ENCODE measurements at places on chromosomes 5 and 9.

DNA sequence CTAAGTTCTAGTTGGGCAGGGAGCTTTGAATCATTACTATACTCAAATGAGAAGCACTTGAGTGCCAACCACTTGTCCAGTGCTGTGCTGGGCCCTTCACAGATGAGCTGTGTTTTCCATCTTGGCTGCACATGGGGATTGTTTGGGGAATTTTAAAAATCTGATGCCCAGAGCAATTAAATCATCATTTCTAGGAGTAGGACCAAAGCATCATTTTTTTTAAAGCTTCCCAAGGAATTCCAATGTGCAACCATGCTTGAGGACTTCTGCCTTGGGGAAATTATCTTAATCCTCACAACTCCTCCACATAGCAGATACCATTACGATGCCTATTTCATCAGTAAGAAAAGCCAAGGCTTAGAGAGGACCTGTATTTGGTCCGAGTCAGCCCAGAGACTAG lies 131.4 kb downstream of the TMEM174 start:
- DNase-seq, result no peak

- no peak for DNase-seq
Observed at GRCh38 chr5:69331528-69332445, 814 bp downstream of the CCDC125 start.

DNA sequence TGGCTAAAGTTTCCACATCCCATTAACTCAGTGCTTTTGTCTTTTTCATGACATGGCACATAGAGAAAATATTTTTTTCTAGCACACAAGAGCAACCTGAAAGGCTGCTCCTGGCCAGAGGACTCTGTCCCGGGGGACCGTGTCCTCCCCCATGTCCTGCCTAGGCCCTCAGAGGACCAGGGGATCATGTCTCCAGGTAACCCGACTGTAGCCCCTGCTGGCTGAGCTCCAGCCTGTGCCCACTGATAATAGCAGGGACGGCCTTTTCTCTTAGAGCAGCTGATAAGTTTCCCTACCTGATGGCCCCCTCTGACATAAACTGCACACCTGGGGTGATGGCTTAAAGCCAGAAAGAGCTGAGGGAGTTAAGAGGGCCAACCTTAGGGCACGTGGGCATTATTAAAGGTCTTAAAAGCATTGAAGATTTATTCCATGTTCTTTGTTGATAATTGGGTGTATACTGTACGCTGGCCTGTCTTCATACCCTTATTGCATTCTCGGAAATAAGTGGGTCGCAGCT lies 5.9 kb downstream of the HDHD3 start:
- DNase-seq, result no peak

DNA sequence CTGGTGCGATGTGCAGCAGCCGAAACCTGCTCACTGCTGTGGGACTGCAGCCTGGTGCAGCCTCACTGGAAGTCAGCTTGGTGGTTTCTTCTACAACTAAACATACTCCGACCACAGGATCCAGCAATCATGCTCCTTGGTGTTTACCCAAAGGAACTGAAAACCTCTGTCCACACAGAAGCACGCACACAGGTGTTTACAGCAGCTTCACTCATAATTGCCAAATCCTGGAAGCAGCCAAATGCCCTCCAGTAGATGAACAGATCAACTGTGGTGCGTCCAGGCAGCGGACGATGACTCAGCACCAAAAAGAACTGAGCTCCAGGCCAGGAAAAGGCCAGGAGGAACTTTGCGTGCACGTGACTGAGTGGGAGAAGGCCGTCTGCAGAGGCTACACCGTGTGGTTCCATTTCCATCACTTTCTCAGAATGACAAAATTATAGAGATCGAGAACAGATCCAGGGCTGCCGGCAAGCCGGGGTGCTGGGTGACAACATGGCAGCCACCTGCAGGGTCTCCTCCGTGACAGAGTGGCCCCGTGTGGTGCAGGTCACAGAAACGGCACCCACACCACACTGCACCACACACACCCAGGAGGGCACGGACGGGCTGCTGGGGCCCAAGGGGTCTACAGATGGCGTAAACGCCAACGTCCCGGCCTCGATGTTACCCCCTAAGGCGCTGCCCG lies 23.1 kb upstream of the NSMF start:
- no peak for DNase-seq

- no peak for DNase-seq
Observed at GRCh38 chr9:73780916-73781315, 629.3 kb downstream of the ANXA1 start.

DNA sequence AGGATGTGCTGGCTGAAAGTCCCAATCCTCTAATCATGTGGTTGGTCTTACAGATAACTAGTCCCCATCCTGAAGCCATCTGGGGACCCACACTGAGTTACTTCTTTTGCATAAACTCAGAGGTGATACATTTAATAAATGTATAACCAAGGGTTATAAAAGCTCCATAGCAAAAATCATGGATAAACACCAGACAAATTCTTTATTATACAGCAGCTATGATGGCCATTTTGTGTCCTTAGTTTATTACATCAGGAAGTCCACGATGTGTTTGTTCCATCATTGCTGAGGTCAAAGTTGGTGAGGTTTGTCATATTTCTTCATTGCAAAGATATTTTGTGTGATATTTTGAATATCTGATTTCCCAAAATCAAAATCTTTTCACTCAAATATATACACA lies 80.2 kb downstream of the GCNT1 start:
- DNase-seq, result no peak

DNA sequence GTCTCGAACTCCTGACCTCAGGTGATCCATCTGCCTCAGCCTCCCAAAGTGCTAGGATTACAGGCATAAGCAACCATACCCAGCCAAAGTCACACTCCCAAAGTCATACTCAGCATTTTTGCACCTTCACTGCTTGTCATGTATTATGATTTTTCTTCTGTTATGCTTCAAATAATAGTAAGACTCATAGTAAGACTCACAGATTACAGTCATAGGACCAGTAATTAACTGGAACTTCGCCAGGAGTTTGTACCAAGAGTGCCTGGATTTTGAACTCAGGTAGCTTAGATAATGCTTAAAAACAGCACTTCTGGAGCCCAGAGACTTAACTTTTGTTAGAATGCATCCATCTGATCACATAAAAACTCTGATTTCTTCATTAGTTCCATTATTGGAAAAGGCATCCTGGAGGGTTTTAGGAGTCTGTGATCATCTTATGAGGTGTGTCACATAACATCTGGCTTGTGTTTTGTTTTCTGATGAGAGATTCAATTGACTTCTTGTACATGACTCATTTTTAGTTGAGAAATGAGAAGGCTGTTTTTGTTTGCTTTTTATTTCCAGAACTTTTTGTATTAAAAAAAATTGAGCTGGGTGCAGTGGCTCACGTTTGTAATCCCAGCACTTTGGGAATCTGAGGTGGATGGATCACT lies 131.5 kb downstream of the ADAMTS19 start:
- no peak for DNase-seq

GRCh38 chr5:81908771-81909170 lies 63.1 kb upstream of the ATG10 start:
- no peak for DNase-seq

- DNase-seq, result no peak
Observed at GRCh38 chr5:71582945-71583584, 4.1 kb upstream of the MCCC2 start.

DNA sequence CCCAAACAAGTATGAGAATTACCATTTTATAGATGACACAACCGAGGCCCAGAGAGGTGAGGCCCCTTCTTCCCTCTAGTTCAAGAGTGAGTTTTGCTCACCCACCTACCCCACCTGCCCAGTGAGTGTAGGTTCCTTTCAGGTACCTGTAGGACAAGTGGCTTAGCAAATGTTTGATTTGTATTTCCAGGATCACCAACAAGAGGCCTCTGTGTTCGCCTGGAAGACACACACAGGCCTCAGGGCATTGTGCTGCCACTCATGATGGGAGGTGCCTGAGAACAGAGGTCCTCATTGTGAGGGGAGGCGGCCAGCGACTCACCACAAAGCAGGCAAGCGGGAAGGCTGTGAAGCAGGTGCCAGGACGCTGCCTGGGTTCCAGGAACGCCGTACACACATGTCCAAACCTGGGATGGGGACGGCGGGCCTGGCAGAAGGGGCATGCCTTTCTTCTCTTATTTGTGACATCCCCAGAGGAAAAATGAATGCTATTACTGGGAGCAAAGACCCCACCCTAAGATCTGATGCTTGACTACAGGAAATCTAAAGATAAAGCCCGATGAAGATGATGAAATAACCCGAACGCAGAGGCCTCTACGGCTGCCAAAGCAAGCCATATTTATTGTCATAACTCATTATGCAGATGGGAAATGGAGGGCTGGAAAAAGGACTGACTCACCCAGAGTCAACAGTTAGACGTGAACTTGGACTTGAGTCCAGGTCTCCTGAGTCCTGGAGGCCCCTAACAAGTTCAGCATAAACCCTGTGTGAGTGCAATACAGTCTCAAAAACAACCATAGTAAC lies 60.2 kb upstream of the SLC25A51 start:
- no peak for DNase-seq

- no peak for DNase-seq
Observed at GRCh38 chr5:59543821-59544442, 349.6 kb downstream of the PDE4D start.

- peak; percentile 49 for DNase-seq
Observed at GRCh38 chr5:10701567-10702039, 59.4 kb downstream of the DAP start.

DNA sequence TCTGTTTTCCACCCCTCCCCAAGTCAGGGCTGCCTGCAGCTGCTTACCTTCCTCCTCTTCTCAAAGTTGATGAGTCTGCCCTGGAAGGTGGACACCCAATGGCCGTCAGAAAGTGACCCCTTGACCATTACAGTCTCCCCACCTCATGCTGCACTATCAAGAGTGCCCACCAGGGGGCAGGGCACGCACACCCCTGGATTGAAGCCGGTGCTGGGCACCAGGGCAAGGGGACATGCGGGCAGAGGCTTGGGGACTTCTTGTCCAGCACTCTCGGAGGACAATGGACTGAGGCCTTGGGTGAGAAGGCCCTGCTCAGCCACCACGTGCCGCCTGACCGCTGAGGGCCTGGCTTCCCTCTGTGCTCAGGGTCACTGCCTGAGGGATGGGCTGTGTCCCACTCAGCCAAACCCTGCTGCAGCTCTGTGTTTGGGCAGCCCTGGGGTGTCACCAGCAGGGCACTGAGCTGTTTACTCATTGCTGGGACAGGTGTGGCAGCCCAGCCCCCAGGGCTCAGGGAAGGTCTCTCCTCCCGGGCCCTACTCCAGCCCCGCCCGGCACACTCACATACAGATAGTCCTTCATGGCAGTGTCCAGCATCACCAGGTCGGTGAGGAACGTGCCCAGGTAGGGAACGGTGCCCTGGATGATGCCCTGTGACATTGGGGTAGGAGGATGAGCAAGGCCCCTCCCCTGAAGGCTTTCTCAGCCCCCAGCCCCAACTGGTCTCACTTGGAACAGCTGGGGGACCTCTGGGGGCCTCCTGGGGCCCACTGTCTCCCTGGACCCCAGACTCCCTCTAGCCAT lies 17.7 kb downstream of the RALGDS start:
- DNase-seq, result peak; percentile 58

- DNase-seq, result no peak
Observed at GRCh38 chr9:88077071-88077617, 61.1 kb downstream of the SPATA31C2 start.
